ENCODE measurements at places on chromosomes 2 and 18. TPM values are rescaled to one million over a fixed set of nuclear protein-coding genes. Genes with fewer than 3 reads are reported as not detected.
A peak's percentile ranks its signal among the peaks of the same experiment; 100 is the strongest.

The IL18R1 gene
- total RNA-seq: 0.09 TPM

- DNase-seq: peak; percentile 4
Measured at GRCh38 chr2:74653589-74653984, 460 bp upstream of the SEMA4F start.

GRCh38 chr2:174631009-174631981 lies 33.7 kb upstream of the WIPF1 start:
- no peak for DNase-seq

- DNase-seq: no peak
Measured at GRCh38 chr2:161952783-161953191, 121.2 kb downstream of the DPP4 start.

DNA sequence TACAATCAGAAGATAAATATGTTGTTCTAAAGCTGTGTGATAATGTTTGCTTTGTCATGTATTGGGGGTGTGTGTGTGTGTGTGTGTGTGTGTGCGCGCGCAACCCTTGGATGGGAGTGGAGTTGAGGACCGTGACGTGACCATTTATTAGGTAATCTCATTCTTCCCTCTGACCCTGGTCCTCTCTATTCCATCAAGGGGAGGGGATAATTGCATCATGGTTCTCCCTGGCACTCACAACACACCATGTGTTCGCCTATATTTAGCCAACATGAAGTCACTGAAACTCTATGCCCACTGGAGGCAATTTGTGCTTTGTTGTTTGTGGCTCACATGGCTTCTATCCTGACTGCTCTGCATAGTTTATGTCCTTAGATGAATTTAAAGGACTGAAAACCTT lies 79.8 kb upstream of the LRPPRC start:
- DNase-seq: peak; percentile 86

GRCh38 chr2:188601927-188602326 lies 310.3 kb downstream of the GULP1 start:
- DNase-seq: no peak

The RGPD4 gene
- not detected for total RNA-seq

- DNase-seq: no peak
Measured at GRCh38 chr2:44748-45341, 1.5 kb downstream of the FAM110C start.

The UPP2 gene
- 0.27 TPM for total RNA-seq

DNA sequence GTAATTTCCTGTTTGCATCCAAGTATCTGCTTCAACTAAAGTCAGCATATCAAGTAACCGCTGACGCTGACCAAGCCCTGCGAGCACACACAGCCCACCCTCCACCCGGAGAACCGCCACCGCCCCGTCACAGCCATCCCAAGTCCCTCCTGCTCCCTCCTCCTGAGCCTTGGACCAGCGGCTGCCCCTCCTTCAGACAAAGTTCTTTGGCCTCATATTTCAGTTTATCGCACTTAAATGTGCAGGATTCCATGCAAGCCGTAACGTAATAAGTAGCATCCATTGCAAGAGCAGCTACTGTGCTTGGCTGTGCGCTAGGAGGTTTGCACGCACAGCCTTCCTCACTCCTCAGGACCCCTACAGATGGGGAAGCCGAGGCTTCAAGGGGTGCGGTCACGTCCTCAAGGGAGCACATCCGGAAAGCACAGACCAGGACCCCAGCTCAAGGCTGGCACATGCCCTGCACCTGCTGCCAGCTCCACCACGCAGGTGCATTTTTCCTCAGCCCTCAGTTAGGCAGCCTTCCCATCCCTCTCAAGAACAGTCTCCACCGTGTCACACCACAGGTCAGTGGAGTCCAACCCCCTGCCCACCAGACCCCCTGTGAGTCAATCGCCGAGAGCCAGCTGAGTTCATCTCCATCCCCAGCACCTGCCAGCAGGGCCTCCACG lies 17.1 kb downstream of the PXDN start:
- DNase-seq: no peak

GRCh38 chr2:60319031-60319547 lies 234.4 kb downstream of the BCL11A start:
- DNase-seq: no peak

- no peak for DNase-seq
Measured at GRCh38 chr18:59724103-59724502, 26.9 kb upstream of the CCBE1 start.

The XDH gene
- 0.54 TPM for total RNA-seq

The KCNJ3 gene
- 16.2 TPM for total RNA-seq

- DNase-seq: no peak
Measured at GRCh38 chr2:238573065-238573778, 146.5 kb downstream of the ASB1 start.
